Activated CD4-positive, alpha-beta memory T cell treated with anti-CD3 and anti-CD28 coated beads, Interleukin-2, amount 10 ng/mL, durations not matched to agents 7 days and 5 days (primary cell): ENCODE measurements at places on chromosomes 3 and 15. TPM values are rescaled to one million over a fixed set of nuclear protein-coding genes. Genes with fewer than 3 reads are reported as not detected.

DNA sequence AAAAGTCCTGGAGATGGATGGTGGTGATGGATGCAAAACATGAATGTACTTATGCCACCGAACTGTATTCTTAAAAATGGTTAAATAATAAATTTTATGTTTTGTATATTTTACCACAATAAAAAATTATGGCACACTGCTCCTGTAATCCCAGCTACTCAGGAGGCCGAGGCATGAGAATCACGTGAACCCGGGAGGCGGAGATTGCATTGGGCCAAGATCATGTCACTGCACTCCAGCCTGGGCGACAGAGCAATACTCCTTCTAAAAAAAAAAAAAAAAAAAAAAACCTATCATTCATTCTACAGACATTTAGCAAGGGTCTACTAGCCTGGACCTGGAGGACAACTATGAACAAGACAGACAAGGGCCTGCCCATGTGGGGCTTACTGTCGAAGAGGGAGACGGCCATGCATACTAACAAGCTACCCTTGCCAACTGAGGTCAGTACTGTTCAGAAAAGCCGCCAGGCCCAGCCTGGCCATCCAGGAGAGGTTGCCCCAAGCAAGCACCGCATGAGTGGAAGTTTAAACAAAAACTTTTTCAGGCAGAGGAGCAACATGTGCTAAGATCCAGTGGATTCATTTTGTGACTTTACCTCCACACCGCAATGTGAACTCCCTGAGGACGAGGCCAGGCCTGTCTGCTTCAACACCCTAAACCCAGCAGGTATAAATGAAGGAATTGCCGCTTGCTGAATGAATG lies 2.8 kb upstream of the NEK4 start:
- no peak for DNase-seq

- peak; percentile 19 for DNase-seq
These were observed at the start of gene LRRK1 for GRCh38 chr15:100918690-100919480. TSS of gene LRRK1 (plus strand) at chr15:100919357. CDS start at chr15:100924633, 5,276 bp downstream.

- DNase-seq: peak; percentile 40
These were observed 87.2 kb downstream of the TGFBR2 start for GRCh38 chr3:30693470-30694120.

DNA sequence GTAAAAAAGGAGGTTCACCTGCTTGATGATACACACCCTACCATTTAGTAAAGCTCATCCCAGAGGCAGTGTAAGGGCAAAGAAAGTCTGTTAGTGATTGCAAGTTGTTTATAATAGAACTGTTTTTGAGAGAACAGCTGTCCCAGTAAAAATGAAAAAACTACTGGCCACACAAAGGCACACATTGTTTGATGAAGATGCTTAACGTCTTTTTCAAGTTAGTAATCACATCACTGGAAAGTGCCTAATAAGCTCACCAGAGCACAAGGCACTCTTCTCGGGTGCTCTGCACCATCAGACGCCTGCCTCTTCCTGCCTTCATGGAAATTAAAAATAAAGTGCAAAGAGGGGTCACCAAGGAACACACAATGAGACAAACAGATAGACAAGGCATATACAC lies 186.9 kb downstream of the PDZRN3 start:
- DNase-seq: no peak

DNA sequence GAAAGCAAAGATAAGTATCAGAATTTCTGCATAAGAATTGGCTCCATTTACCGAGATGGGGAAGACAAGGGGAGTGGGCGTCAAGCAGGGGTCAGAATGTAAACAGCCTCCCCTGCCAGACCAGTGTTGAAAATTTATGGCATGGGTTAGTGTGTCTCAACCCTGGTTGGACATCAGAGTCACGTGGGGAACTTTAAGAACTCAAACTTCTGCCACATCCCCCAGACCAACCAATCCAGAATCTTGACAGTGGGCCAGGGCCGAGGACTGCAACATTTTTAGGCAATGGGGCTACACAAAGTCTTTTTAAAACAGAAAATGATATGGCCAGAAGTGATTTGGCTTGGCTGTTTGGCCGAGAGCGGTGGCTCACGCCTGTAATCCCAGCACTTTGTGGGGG lies 14.3 kb upstream of the MASP1 start:
- no peak for DNase-seq

GRCh38 chr3:126351086-126351770 lies 6.0 kb downstream of the KLF15 start:
- DNase-seq: no peak

GRCh38 chr3:81393251-81393650 lies 368.2 kb downstream of the GBE1 start:
- no peak for DNase-seq

BOC gene
- not detected for total RNA-seq

ERC2 gene
- total RNA-seq: not detected

TRIM71 gene
- not detected for total RNA-seq
